Amniotic stem cell (primary cell): ENCODE measurements at places on chromosomes 3 and 15.

GRCh38 chr3:121809249-121809648 is 25.6 kb downstream of the IQCB1 start:
- DNase-seq = no peak

- DNase-seq = no peak
Observed at GRCh38 chr3:153927107-153927506, 194.1 kb upstream of the ARHGEF26 start.

DNA sequence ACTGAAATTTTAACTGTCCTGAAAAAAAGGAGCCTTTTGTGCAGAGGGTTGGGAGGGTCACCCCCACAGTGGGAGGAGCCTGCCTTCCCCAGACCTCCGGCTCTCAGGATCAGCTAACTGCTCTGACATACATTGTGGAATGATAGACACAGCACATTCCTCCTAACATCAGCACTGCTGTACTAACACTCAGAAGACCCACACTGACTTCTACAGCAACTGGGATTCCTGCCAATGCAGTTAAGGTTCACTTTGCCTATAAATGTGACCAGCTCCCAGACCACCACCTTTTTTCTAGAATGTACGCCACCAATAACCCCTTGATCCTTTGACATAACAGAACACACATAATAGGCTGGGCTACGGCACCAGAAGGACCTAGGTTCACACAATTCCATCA is 3.2 kb downstream of the CPEB1 start:
- DNase-seq = no peak

DNA sequence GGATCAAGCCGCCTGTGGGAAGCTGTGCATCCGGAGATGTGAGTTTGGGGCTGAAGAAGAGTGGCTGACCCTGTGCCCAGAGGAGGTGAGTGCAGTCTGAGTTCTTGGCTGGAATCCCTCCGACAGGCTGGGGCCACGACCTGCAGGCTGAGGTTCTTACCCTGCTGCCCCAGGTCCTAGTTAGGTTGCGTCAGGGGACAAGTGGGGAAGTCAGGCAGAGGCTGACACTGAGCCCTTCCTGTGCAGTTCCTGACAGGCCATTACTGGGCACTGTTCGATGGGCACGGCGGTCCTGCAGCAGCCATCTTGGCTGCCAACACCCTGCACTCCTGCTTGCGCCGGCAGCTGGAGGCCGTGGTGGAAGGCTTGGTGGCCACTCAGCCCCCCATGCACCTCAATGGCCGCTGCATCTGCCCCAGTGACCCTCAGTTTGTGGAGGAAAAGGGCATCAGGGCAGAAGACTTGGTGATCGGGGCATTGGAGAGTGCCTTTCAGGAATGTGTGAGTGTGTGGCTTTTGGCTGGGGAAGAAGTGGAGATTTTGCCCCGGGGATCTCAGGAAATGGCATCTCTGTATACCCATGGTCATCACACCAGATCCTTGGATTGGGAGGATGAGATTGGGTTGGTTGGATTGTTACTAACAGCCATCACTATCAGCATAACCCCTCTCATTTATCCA is 1.3 kb downstream of the PPM1M start:
- no peak for DNase-seq

GRCh38 chr3:20811006-20811405 is 625.0 kb upstream of the SGO1 start:
- no peak for DNase-seq

DNA sequence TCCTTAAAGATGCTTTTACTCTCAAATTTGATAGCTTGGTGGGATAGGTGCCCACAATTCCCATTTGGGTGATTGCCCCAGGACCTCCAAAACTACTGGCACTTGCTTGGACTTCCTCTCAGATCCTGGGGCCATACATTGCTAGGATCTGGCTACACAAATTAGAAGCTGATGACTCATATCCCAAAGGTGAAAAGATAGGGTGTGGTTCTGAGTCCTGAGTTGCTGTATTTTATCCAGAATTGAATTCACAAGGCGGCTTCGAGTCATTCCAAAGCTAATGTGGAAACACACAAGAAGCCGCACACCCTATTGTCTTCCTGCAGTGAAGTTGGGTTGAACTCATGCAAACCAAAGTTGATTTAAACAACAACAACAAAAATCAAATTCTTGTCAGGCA is 53.4 kb downstream of the DUT start:
- DNase-seq = no peak

DNA sequence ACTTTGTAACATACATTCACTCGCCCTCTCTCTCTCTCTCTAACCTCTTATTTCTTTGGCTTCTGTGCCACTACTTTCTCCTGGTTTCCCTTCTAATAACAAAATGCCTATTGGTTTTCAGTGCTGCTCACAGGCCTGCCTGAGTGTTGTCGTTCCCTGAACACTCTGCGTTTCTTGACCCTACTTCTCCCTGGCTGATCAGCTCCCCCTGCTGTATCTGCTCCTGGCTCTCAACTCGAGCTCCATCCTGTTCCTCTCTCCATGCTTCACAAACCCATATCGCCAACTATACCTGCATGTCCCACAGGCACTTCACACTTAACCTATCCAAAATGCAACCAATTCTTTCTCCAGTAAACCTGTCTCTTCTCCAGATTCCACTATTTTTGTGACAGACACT is 111.4 kb downstream of the OPA1 start:
- DNase-seq = no peak

- no peak for DNase-seq
Observed at GRCh38 chr3:115808244-115808643, 184.9 kb downstream of the GAP43 start.

- no peak for DNase-seq
Observed at GRCh38 chr3:145175626-145176025, 985.4 kb downstream of the PLOD2 start.

- DNase-seq = no peak
Observed at GRCh38 chr3:5456199-5456598, 268.7 kb downstream of the EDEM1 start.

DNA sequence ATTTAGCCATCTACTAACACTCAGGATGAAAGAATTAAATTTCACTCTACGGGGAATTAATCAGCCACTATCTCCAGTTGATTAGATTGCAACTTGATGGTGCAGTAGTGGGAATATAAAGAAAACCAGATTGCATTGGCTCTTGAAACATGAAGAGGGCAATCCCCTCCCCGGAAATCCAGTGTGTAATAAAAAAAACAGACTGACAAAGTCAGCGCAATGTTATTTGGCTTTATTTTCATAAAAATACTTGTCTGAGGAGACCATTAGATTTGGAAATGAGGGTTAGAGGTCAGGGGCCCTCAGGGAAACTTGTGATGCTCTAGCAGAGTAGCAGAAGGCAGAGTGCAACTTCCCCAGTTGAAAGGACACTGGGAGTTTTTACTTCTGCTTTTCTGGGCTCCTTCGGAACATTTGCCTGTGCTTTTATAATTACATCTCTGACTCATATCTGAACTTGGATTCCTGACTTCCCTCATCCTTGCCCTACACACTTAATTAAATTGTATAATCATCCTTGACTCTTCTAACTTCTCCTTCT is 326.8 kb downstream of the TUSC7 start:
- peak; percentile 46 for DNase-seq

DNA sequence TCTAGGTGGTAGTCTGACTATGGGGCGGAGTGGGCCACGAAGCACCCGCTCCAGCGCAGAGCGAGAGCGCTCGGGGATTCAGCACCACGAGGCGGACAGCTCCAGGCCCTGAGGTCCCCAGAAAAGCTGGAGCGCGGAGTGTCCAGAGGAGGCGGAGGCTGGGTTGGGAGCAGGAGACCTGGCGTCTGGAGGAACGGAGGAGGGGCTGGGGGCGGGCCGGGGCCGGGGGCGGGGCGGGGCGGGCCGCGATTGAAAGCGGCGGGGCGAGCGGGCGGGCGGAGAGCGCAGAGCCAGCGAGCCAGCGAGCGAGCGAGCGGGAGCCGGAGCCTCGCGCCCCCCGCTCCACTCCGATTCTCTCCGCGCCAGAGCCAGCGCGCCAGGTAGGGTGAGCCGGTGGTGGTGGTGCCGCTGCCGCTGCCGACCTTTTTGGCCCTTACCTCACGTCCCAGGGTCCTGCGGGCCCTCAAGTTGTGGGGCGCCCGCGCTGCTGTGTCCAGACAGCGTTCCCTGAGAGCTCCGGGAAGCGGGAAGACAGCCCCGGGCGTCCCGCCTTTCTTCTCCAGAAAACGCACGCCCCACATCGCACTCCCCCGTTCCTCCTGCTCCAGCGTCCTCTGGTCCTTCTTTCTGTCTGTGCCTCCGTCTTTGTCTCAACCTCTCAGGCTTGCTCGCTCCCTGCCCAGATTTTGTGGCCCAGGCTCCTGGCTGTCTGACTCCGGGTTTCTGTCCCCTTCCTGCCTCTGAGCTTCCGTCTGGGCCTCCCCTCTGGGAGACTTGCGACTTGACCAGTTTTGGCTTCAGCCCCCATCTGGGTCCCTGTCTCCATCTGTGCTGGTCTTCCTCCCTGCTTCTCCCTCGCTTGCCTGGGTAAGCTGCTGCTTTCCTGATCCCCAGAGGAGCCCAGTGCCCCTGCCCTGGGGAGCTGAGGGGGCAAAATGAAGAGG is at the start of gene GRM2:
TSS of gene GRM2 (plus strand) at position 281 of the 944 bp plus-strand sequence. CDS start 1,916 bp downstream, outside the sequence.
- peak; percentile 61 for DNase-seq

DNA sequence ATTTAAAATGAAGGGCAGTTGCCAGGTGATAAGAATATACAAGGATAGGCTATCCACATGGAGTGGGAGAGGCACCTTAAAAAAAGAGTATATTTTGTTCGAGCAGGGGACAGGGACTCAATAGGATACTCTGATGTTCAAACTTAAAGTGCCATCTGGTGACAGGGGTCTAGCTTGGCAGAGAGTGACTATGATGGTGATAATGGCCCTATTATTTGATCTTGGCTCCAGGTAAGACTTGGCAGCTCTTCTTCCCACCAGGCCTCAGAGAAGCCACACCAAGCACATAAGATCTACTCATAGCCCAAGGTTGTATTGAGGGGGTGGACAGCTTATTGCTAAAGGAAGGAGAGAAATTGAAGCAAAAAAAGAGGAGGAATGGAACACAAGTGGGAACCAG is 109.0 kb upstream of the MANF start:
- DNase-seq = no peak

GRCh38 chr3:62214850-62215249 is 158.5 kb downstream of the FEZF2 start:
- DNase-seq = no peak

DNA sequence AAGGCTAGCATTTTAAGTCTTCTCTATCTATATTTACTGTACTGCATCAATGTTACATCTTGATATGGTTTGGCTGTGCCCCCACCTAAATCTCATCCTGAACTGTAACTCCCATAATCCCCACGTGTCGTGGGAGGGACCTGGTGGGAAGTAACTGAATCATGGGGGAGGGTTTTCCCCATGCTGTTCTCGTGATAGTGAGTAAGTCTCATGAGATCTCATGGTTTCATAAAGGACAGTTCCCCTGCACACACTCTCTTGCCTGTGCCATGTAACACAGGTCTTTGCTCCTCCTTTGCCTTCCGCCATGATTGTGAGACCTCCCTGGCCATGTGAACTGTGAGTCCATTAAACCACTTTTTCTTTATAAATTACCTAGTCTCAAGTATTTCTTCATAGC is 161.5 kb downstream of the TBC1D5 start:
- DNase-seq = no peak

GRCh38 chr15:70750203-70750869 is 13.0 kb downstream of the UACA start:
- no peak for DNase-seq

DNA sequence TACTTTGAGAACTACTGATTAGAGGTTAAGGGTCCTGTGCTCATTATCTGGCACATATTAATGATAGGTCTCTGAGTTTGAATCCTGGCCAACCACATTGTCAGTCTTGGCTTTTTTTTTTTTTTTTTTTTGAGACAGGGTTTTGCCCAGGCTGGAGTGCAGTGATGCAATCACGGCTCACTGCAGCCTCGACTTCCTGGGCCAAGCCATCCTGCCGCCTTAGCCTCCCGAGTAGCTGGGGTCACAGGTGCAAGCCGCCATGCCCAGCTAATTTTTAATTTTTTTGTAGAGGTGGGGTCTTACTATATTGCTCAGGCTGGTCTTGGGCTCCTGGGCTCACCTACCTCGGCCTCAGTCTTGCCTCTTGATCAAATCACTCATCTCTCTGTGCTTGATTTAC is 547 bp upstream of the PCCB start:
- no peak for DNase-seq

DNA sequence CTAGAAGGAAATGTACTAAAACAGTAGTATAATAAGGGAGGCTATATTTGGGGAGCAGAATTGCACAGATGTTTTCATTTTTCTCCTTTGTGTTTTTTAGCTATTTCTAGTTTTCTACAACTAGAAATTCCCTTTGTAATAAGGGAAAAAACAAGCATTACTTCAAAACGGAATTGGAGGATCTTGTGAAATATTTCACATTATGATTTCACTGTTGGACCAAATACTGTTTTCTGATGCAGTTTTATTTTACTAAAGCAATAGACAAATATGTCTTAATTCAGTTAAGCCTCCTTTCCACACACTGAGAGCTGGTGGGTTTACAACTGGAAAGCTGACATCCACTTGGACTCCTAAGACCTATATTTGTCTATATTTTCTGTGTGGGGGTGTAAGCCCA is 7.3 kb downstream of the CCR1 start:
- no peak for DNase-seq

DNA sequence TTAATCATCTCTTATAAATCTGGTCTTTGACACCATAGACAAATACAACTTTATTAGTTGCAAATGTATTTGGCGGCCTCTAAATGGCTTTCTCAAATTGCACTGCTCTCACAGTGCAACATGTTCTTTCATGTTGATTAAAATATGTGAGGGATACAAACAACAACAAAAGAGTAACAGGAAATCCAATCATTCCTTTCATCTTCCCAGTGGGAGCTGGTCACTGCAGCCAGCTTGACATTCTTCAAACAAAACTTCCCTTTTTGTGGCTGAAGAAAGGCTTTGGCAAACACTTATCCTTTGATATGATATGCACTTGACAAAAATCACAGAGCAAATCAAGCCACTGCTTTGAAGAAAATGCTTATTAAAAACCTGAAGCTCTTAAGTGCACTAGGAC is 973.6 kb downstream of the EPHA3 start:
- no peak for DNase-seq

- no peak for DNase-seq
Observed at GRCh38 chr3:134326126-134326525, 48.1 kb downstream of the AMOTL2 start.

GRCh38 chr3:7144697-7145308 is 283.9 kb downstream of the GRM7 start:
- DNase-seq = no peak

GRCh38 chr15:45645026-45645980 is 10.5 kb downstream of the SQOR start:
- peak; percentile 47 for DNase-seq

DNA sequence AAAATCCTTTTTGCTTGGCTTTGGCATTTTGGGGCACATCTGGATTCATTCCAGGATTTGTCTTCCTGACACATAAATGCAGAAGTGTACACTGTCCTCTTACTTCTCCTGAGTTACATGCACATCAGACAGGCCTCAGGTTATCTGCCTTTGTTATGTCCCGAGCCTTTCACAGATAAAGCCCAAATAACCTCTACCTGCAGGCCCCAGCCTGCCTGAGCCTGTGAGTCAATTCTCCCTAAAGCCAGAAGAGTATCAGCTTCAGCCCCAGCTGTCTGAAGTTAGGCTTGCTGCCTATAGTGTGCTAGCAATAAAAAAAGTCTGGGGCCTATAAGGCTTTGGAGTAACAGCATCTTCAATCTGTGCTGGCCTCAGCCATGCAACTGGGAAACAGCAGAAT is 17.7 kb upstream of the GSK3B start:
- no peak for DNase-seq

GRCh38 chr3:142646020-142646785 is 50.0 kb downstream of the PLS1 start:
- no peak for DNase-seq

GRCh38 chr3:25589783-25590258 is 74.9 kb downstream of the TOP2B start:
- DNase-seq = no peak

- no peak for DNase-seq
Observed at GRCh38 chr3:463252-464192, 267.0 kb downstream of the CHL1 start.
